ENCODE measurements at places on chromosomes 7 and 10. TPM values are rescaled to one million over a fixed set of nuclear protein-coding genes. Genes with fewer than 3 reads are reported as not detected.

ALKBH4 gene
- 10.7 TPM for total RNA-seq

SKIDA1 gene
- total RNA-seq: 1.1 TPM

AOAH gene
- 5.8 TPM for total RNA-seq

DRGX gene
- not detected for total RNA-seq

PDE1C gene
- total RNA-seq: 5.1 TPM

Measured in omental fat pad (tissue), 4 donors.